Hematopoietic multipotent progenitor cell (in vitro differentiated cells): ENCODE measurements at places on chromosomes 7 and 10.

GRCh38 chr10:14035506-14035905 is 295.2 kb downstream of the FRMD4A start:
- no peak for DNase-seq

- no peak for DNase-seq
Observed at GRCh38 chr10:63780101-63780500, 258.9 kb downstream of the REEP3 start.

- no peak for DNase-seq
Observed at GRCh38 chr7:3140834-3141233, 97.2 kb upstream of the CARD11 start.

GRCh38 chr7:44057181-44057848 is 8.1 kb downstream of the PGAM2 start:
- no peak for DNase-seq
